Melanocyte of skin (primary cell): ENCODE measurements at places on chromosomes 2 and 18. TPM values are rescaled to one million over a fixed set of nuclear protein-coding genes. Genes with fewer than 3 reads are reported as not detected.

The FAM237A gene
- not detected in 2 replicates for total RNA-seq

The PLEKHH2 gene
- total RNA-seq: 6.2 and 6.9 TPM in 2 replicates

The DCDC2C gene
- total RNA-seq: not detected in 2 replicates

The ANKRD62 gene
- total RNA-seq: not detected in 2 replicates

The CDCA7 gene
- 21.0 and 22.0 TPM in 2 replicates for total RNA-seq

The MAP3K19 gene
- total RNA-seq: not detected in 2 replicates

The KCNG2 gene
- total RNA-seq: under 0.01 TPM in 1 of 2 replicates, not detected in the other

The PRKAG3 gene
- not detected in 2 replicates for total RNA-seq

The MPPE1 gene
- total RNA-seq: 27.0 and 29.3 TPM in 2 replicates

The CMPK2 gene
- total RNA-seq: 34.2 and 196 TPM in 2 replicates

The MATN3 gene
- 0.46 and 1.3 TPM in 2 replicates for total RNA-seq

The SATB2 gene
- total RNA-seq: 1.3 and 1.5 TPM in 2 replicates

The CTNNA2 gene
- total RNA-seq: under 0.01 and 0.31 TPM in 2 replicates

The DUSP19 gene
- total RNA-seq: 3.0 and 4.3 TPM in 2 replicates

The ICOS gene
- total RNA-seq: 2.3 and 2.9 TPM in 2 replicates

The STARD6 gene
- not detected in 2 replicates for total RNA-seq

The DSC2 gene
- total RNA-seq: not detected in 2 replicates
